ENCODE measurements at places on chromosomes 12 and 14.

- H3K4me3 ChIP-seq = no peak overlapping the region
- DNase-seq = no peak
- peaks cover 25% of the 10 kb centered on the region for H3K36me3 ChIP-seq
Observed at GRCh38 chr12:19704966-19705365, 265.7 kb downstream of the AEBP2 start.

GRCh38 chr14:34568803-34569202 lies 29.3 kb upstream of the EAPP start:
- H3K4me3 ChIP-seq = no peak overlapping the region
- no peak for DNase-seq
- H3K27ac ChIP-seq = no peak overlapping the region
- H3K27me3 ChIP-seq = no peaks in the 10 kb centered on the region
- H3K4me1 ChIP-seq = no peaks in the 10 kb centered on the region

DNA sequence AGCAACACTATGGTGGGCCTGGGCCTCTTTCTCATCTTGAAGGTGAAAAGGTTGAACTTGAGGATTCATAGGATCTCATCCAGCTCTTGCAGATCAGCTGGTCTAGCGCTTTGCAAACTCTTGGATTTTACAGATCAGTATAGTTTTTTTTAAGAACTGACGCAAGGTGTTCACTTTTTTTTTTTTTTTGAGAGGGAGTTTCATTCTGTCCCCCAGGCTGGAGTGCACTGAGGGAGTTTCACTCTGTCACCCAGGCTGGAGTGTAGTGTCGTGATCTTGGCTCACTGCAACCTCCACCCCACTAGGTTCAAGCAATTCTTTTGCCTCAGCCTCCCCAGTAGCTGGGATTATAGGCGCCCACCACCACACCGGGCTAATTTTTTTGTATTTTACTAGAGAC lies 20.4 kb upstream of the LGMN start:
- no peaks in the 10 kb centered on the region for H3K4me1 ChIP-seq
- no peak overlapping the region for H3K27ac ChIP-seq
- no peaks in the 10 kb centered on the region for H3K36me3 ChIP-seq
- H3K4me3 ChIP-seq = no peak overlapping the region
- H3K27me3 ChIP-seq = no peaks in the 10 kb centered on the region

- no peak overlapping the region for H3K27ac ChIP-seq
- H3K36me3 ChIP-seq = peaks cover 16% of the 10 kb centered on the region
- peaks cover 7% of the 10 kb centered on the region for H3K4me1 ChIP-seq
Observed at GRCh38 chr12:130813436-130813835, 25.6 kb downstream of the STX2 start.

- H3K4me3 ChIP-seq = peak overlapping the region; percentile 85
- peak overlapping the region; percentile 94 for H3K27ac ChIP-seq
- no peak for DNase-seq
Observed at GRCh38 chr14:24674204-24674970, 40.4 kb upstream of the GZMB start.

DNA sequence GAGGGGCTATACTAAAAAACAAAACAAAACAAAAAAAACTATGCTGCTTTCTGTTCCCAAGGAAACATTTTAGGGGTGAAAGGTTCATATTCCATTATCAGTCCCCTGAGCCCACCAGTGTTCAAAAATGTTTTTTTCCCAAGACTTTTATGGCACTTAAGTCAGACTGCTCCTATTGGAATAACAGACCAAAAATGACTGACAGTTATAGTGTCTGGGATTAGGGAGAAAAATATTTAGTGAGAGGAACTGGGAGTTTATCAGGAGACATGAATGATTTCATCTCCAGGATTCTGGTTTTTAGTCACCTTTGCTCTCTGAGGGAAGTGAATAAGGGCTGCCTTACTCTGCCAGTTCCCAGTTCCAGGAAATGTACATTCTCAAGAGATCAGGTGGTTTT lies 68.0 kb downstream of the PDE3A start:
- H3K4me3 ChIP-seq = no peak overlapping the region
- H3K36me3 ChIP-seq = no peaks in the 10 kb centered on the region
- DNase-seq = no peak
- no peak overlapping the region for H3K27ac ChIP-seq
- peaks cover 2% of the 10 kb centered on the region for H3K27me3 ChIP-seq
- H3K4me1 ChIP-seq = no peaks in the 10 kb centered on the region

DNA sequence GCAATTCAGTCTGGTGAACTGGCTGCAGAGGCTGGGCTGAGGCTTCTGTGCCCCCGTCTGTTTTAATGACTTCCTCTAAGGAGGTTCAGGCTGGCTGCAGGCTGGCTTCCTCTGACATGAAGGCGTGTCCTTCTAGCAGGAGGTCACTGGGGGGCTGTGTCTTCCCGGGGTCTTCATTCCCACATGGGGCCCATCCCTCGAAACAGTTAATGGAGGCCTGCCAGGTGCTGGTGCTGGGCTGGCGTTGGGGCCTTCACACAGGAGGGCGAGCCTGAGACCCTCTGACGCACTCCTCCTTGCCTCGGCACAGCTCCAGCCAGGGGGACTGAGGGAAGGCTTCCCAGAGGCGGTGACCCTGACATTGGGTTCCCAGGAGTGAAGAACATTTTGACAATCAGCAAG lies 57.7 kb upstream of the DLK1 start:
- H3K36me3 ChIP-seq = no peaks in the 10 kb centered on the region
- no peak for DNase-seq
- H3K27me3 ChIP-seq = peaks cover 45% of the 10 kb centered on the region
- no peak overlapping the region for H3K4me3 ChIP-seq
- H3K4me1 ChIP-seq = peaks cover 11% of the 10 kb centered on the region
- H3K27ac ChIP-seq = no peak overlapping the region

DNA sequence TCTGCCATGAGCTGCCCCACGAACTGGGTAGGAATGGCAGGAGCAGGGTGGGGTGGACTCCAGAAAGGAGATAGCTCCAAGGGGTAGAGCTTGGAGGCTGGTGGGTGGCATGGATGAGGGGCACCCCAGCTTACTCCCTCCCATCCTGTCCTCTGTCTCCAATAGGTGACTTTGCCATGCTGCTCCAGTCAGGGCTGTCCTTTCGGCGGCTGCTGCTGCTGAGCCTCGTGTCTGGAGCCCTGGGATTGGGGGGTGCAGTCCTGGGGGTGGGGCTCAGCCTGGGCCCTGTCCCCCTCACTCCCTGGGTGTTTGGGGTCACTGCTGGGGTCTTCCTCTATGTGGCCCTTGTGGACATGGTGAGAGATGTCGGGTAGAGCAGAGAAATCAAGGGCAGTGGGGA lies 7.1 kb downstream of the SLC39A5 start:
- no peak overlapping the region for H3K27ac ChIP-seq
- DNase-seq = no peak
- no peak overlapping the region for H3K4me3 ChIP-seq

DNA sequence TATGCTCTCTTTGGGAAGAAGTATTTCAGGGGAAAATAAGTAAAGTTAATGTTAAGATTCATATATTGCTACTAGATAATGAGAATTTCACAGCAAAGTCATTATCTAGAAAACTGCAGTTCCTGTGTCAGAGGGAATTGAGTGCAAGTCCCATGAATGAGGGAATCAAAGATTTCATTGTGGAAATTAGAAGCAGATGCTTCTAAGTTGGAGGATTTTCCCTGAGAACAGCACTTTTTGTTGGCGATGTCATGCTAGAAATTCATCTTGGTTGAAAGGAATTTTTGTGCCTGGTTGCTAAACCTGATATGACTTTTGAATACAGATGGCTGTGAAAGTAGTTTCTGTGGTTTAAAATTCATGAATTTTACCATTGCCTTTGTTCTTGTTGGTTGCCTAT lies 25.6 kb downstream of the FRMD6 start:
- H3K4me3 ChIP-seq = no peak overlapping the region
- H3K27me3 ChIP-seq = peaks cover 5% of the 10 kb centered on the region
- no peak for DNase-seq
- no peaks in the 10 kb centered on the region for H3K4me1 ChIP-seq

- peaks cover 5% of the 10 kb centered on the region for H3K36me3 ChIP-seq
- peaks cover 2% of the 10 kb centered on the region for H3K27me3 ChIP-seq
- H3K4me3 ChIP-seq = no peak overlapping the region
- no peaks in the 10 kb centered on the region for H3K4me1 ChIP-seq
Observed at GRCh38 chr12:58034311-58034710, 92.9 kb downstream of the ATP23 start.

- no peak for DNase-seq
- no peak overlapping the region for H3K4me3 ChIP-seq
- H3K36me3 ChIP-seq = no peaks in the 10 kb centered on the region
Observed at GRCh38 chr12:74321381-74321780, 216.3 kb upstream of the ATXN7L3B start.

GRCh38 chr12:78278706-78279190 lies 448.1 kb downstream of the NAV3 start:
- no peak overlapping the region for H3K27ac ChIP-seq
- no peak overlapping the region for H3K4me3 ChIP-seq
- H3K36me3 ChIP-seq = no peaks in the 10 kb centered on the region
- no peak for DNase-seq
- no peaks in the 10 kb centered on the region for H3K4me1 ChIP-seq

DNA sequence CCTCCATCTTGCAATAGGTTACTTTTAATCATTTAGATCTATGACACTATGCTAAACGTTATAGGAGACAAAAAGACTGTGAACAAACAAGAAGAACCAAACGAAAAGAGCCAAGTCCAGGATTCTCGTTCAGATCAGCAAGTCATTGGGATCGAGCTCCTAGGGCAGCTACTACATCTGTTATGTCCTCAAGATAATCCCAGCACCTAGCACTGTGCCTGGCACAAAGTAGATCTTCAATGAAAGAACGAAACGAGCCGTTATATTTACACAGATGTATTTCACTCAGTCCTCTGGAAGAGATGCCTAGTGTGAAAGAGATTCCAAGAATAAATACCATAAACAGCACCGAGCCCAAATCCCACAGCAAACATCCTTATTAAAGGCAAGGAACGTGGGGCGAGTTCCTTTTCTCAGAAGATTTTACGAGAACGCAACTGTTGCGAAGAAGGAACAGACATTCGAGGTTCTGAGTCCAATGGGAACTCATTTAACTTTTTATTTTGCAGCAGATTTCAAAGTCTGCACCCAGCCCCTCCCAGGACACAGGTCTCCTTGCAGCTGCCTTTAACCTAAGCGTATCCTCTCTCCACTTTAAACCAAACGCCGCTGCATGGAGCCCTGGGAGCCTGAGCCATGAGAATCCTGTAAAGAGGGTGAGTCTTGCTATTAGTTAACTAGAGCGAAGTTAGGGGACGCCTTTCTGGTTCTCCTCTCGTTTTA lies 544 bp upstream of the TDP1 start:
- peaks cover 14% of the 10 kb centered on the region for H3K4me1 ChIP-seq
- no peaks in the 10 kb centered on the region for H3K27me3 ChIP-seq
- H3K4me3 ChIP-seq = peak overlapping the region; percentile 97
- DNase-seq = no peak
- H3K27ac ChIP-seq = peak overlapping the region; percentile 96

GRCh38 chr12:5267603-5268423 lies 164.1 kb upstream of the NTF3 start:
- DNase-seq = no peak
- no peaks in the 10 kb centered on the region for H3K4me1 ChIP-seq
- H3K4me3 ChIP-seq = no peak overlapping the region
- no peaks in the 10 kb centered on the region for H3K36me3 ChIP-seq

DNA sequence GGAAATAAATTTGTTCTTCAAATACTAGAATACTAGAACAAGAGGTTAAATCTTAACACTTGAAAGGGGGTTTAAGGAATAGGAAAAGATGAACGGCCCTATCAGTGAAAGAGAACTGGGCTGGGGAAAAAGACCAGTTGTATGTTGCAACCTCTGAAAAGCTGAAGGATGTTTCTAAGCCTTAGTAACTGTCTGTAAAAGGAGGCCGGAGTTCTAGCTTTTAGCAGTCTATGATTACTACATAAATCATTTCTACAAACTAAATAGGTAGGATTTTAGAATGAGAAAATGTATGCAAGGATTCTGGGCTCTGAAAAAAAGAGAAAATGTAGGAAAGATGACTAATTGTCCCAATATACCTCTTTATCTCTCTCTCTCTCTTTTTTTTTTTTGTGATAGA lies 4.9 kb downstream of the CERS5 start:
- no peak overlapping the region for H3K27ac ChIP-seq
- peaks cover 12% of the 10 kb centered on the region for H3K4me1 ChIP-seq
- H3K4me3 ChIP-seq = no peak overlapping the region

GRCh38 chr12:113479590-113480335 lies 8.1 kb upstream of the LHX5 start:
- peak; percentile 42 for DNase-seq
- peaks cover 8% of the 10 kb centered on the region for H3K4me1 ChIP-seq
- H3K27me3 ChIP-seq = peaks cover 47% of the 10 kb centered on the region
- H3K36me3 ChIP-seq = peaks cover 23% of the 10 kb centered on the region
- H3K4me3 ChIP-seq = peak overlapping the region; percentile 36

GRCh38 chr14:101808894-101809670 lies 47.6 kb downstream of the PPP2R5C start:
- peaks cover 36% of the 10 kb centered on the region for H3K4me1 ChIP-seq
- H3K36me3 ChIP-seq = peaks cover 15% of the 10 kb centered on the region
- H3K4me3 ChIP-seq = peak overlapping the region; percentile 93
- no peak for DNase-seq
- H3K27ac ChIP-seq = peak overlapping the region; percentile 98

DNA sequence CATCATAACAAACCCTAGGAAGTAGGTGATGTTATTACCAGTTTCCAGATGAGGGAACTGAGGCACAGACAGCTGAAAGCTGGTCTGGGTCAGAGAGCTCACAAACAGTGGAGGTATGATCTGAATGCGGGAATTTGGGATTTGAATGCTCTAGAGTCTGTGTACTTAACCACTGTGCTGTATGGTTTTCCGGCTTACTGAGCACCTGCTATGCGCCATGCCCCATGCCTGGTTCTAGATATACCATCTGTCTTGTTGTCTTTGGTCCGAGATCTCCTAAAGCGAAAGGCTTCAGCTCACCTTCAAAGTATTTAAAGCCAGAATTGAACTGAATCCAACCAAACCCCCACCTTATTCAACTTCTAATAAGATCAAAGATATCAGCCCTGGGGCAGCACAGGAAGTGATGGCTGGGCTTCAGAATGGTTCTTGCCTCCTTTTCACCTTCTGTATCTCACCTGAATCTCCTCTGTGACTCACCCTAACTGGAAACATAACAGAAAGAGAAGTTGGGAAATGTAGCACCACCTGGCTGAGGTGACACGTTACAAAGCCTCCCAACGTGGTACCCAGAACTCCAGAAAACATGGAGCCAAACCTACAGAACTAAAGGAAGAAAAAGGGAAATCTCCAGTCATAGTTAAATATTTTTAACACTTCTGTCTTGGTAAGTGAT lies 54.3 kb downstream of the PRMT8 start:
- H3K36me3 ChIP-seq = no peaks in the 10 kb centered on the region
- peaks cover 1% of the 10 kb centered on the region for H3K27me3 ChIP-seq
- H3K27ac ChIP-seq = no peak overlapping the region
- H3K4me3 ChIP-seq = no peak overlapping the region
- no peak for DNase-seq

- no peak overlapping the region for H3K27ac ChIP-seq
- H3K4me3 ChIP-seq = no peak overlapping the region
- H3K4me1 ChIP-seq = no peaks in the 10 kb centered on the region
- no peak for DNase-seq
- H3K36me3 ChIP-seq = peaks cover 14% of the 10 kb centered on the region
Observed at GRCh38 chr12:46874642-46875041, 48.8 kb upstream of the SLC38A4 start.

GRCh38 chr14:103527408-103528145 lies 1.4 kb upstream of the TRMT61A start:
- H3K27me3 ChIP-seq = peaks cover 6% of the 10 kb centered on the region
- peak overlapping the region; percentile 80 for H3K27ac ChIP-seq
- DNase-seq = no peak
- peaks cover 2% of the 10 kb centered on the region for H3K36me3 ChIP-seq
- H3K4me1 ChIP-seq = peaks cover 45% of the 10 kb centered on the region

GRCh38 chr14:69662636-69663299 lies 51.4 kb downstream of the SUSD6 start:
- H3K36me3 ChIP-seq = peaks cover 55% of the 10 kb centered on the region
- peaks cover 44% of the 10 kb centered on the region for H3K4me1 ChIP-seq
- no peak for DNase-seq
- H3K4me3 ChIP-seq = no peak overlapping the region

GRCh38 chr14:37592482-37593408 lies 2.3 kb downstream of the FOXA1 start:
- DNase-seq = no peak
- H3K4me1 ChIP-seq = peaks cover 16% of the 10 kb centered on the region

Measured in naive thymus-derived CD8-positive, alpha-beta T cell (primary cell).